ENCODE measurements at places on chromosomes 4 and X.

DNA sequence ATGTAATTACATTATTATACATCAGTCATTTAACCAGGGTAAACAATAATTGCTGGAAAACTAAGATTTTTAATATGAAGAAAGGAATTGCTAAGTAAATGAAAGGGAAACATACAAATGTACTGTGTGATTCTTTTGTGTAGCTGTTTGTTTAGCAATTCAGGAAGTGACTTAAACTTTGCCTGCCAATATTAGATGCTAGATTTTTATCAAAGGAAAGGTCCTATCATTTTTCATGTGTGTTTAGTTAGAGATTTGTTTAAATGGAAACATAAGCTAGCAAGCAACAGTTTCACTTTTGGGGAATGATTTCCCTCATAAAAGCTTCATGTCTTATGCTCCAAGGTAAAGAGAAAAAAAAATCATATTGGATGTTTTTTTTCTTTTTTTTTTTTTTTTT is 95.1 kb upstream of the LIMCH1 start:
- DNase-seq, result no peak

- no peak for DNase-seq
Measured at GRCh38 chr4:62210486-62210885, 1010.4 kb downstream of the ADGRL3 start.

GRCh38 chr4:15233264-15233597 is 194.6 kb upstream of the C1QTNF7 start:
- DNase-seq, result peak; percentile 17

GRCh38 chrX:701673-702072 is 71.1 kb downstream of the SHOX start:
- DNase-seq, result no peak

DNA sequence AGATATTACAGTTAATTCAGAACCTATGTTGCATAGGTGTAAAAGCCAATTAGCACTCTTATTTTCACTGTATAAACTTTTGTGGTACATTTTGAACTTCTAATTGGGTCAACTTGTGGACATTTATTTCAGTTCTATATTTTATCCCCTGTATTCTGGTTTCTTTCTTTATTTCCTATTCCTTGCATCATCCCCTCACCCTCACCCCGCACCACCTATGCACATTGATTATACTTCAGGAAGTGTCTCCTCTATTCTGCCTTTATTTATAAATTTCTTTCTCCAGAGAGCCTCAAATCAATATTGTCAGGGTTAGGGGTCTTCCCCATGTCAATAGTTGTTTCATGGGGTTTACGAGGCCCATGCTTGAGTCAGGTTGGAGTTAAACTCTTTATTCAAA is 83.1 kb downstream of the TEX13C start:
- no peak for DNase-seq
